ENCODE measurements at places on chromosomes 6 and 20. TPM values are rescaled to one million over a fixed set of nuclear protein-coding genes. Genes with fewer than 3 reads are reported as not detected.

ISM1 gene
- total RNA-seq: not detected

ASF1A gene
- 47.0 TPM for total RNA-seq

ANKRD66 gene
- not detected for total RNA-seq

GRM1 gene
- total RNA-seq: 0.07 TPM

SEL1L2 gene
- 1.3 TPM for total RNA-seq

TTK gene
- total RNA-seq: not detected

FAM184A gene
- 1.8 TPM for total RNA-seq

GTSF1L gene
- total RNA-seq: not detected

MCCD1 gene
- not detected for total RNA-seq

C6orf120 gene
- 35.3 TPM for total RNA-seq

DNA sequence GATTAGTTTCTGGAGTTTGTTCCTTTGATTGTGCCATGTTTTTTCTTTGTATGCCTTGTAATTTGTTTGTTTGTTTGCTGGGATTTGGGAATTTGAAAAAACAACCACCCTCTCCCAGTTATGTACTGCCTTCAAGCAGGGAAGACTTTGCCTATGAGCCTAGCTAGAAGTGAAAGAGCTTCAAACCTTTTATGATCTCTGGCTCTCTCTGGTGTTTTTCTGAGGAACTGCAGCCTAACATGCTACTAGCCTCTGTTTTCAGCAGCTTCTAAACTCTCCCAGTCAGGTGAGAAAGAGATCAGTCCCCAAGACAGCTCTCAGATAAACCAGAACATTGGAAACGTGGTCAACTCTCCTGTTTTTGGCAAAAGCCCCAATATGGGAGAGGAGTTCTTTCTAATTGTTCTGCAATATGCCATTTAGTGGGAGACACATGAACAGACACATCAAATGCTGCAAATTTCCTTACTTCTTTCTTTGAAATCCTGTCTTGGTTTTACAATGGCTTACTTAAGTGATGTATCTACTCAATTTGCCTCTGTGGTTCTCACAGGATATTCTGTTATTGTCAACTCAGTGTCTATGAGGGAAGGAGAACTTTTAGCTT is 58.9 kb upstream of the SERINC1 start:
- no peak for DNase-seq

DNA sequence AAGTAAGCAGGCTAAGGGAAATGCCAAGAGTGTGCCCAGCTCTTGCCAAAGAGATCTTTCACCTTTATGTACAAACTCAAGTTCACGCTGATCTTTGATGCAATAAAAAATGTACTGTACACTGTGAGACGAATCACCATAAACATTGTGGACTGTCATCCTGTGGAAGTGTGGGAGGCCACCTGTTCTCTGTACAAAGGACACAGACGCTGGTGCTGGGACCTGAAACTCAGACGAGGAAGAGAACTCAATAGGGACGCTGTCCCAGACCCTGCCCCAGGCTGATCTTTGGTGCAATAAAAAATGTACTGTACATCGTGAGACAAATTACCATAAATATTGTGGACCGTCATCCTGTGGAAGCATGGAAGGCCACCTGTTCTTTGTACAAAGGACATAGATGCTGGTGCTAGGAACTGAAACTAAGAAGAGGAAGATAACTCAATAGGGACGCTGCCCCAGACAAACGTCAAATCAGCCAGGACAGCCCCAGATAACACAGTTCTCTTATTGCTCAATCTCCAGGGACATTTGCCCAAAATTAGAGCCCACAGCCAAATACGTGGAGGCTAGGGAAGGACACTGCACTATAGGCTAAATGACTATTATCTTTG is 312.7 kb upstream of the SGK1 start:
- no peak for DNase-seq

- DNase-seq: no peak
Observed at GRCh38 chr6:72922401-72922800, 300.5 kb downstream of the KCNQ5 start.

- no peak for DNase-seq
Observed at GRCh38 chr6:169853196-169854082, 102.0 kb downstream of the ERMARD start.

All from uterus (tissue), 4 donors.